CD4-positive, alpha-beta T cell treated with Interleukin-2 at 100 ng/mL for 4 hours (primary cell): ENCODE measurements at places on chromosomes 6 and 20.
A peak's percentile ranks its signal among the peaks of the same experiment; 100 is the strongest.

GRCh38 chr6:127494240-127494767 is 24.8 kb downstream of the MTCL3 start:
- DNase-seq = no peak

- peak; percentile 56 for DNase-seq
Measured at GRCh38 chr6:135451617-135452190, 45.8 kb downstream of the AHI1 start.

GRCh38 chr6:50637267-50637666 is 76.1 kb upstream of the TFAP2D start:
- no peak for DNase-seq

DNA sequence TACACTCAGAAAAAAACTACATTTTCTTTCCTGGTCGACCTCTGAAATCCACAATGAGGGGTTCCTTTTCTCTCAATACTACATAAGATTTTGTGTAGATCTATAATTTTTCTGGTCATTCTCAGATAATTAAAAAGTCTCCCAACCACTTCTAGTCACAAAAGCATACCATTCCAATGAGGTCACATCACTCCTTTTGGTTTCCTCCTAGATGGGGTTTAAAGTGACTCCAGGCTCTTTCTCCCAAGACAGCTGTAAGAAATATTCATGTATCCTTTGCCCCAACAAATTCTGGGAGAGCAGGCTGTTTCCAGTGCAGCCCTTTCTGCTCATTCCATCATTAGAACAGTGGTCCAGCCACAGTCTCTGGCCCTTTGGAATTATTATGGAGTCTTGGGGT is 43.1 kb upstream of the BEND6 start:
- DNase-seq = no peak

DNA sequence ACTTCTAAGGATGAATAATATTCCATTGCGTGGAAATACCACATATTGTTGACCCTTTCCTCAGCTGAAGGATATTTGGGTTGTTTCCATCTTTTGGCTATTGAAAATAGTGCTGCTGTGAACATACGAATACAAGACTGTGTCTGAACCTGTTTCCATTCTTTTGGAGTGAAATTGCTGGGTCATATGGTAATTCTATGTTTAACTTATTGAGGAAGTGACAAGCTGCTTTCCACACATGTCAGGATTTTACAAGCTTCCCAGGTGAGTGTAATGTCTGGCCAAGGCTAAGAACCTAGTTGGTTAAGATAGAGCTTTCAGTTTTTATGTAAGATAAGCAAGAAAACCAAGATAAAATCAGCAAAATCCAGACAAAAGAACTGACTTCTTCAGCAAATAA is 48.8 kb downstream of the PPP1R3G start:
- DNase-seq = no peak

DNA sequence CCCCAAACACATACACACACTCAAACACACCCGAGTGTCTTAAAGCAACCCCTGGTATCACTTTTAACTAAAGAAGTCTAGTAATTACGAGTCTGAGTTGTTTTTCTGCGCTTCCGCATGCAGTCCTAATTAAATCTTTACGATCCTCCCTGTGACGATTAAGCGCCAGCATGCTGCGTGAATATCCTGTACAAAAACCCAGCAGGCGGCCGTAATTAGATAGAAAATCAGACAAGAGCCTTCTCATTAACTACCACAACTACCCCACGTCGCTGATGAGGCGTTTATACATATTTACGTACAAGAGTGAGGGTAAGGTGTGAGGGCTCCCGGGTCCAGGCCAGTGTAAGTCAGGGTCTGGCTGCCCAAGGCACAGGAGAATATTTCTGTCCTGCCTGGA is 8.1 kb downstream of the TFAP2B start:
- DNase-seq = no peak

DNA sequence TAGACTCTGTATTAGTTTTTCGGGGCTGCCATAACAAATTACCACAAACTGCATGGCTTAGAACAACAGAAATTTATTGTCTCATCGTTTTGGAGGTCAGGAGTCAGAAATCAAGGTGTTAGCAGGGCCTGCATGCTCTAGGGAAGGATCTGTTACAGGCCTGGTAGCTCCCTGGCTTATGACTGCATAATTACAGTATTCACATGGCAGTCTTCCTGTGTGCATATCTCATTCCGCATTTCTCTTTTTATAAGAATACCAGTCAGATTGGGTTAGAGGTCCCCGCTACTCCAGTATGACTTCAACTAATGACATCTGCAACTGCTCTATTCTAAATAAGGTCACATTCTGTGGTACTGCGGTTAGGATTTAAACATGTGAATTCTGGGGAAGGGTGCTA is 59.3 kb upstream of the SLC2A12 start:
- no peak for DNase-seq

GRCh38 chr6:106486236-106486635 is 125.7 kb downstream of the CRYBG1 start:
- no peak for DNase-seq
